Hepatocyte (in vitro differentiated cells): ENCODE measurements at places on chromosomes 12 and 14.

- DNase-seq = no peak
These were observed 450.6 kb downstream of the ZFP36L1 start for GRCh38 chr14:68342216-68342763.

GRCh38 chr14:29930283-29930682 lies 2.6 kb upstream of the PRKD1 start:
- DNase-seq = no peak

GRCh38 chr12:48894271-48894670 lies 28.6 kb upstream of the RND1 start:
- DNase-seq = no peak

DNA sequence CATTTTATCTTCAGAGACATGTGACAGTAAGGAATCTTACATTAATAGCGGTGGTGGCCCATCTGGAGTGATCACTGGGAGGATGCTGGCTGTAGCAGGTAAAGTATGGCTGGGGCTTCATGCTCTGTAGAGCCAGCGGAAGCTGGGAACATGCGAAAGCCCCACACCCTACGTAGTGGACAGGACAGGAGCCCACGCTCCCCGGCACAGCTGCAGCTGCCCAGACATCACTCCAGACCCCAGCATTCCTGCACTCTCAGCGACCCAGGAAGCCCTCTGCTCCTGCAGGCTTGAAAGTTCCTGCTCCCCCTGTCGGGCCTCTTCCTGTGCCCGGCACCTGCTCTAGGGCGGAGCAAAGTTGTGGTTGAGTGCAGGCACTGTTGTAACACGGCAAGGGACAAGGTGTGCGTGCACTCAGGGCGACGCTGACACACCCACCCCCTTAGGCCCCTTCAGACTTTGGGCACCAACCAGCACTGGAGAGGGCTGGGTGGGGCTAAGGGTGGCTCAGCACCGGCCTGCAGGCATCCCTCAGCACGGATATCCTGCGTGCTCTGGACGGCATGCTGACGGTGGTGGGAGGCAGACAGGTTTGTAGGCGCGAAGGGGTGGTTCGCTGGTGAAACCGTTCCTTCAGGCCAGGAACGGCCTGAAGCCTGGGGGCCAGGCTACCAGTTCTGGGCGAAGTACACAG lies 568.3 kb downstream of the FSCB start:
- no peak for DNase-seq

DNA sequence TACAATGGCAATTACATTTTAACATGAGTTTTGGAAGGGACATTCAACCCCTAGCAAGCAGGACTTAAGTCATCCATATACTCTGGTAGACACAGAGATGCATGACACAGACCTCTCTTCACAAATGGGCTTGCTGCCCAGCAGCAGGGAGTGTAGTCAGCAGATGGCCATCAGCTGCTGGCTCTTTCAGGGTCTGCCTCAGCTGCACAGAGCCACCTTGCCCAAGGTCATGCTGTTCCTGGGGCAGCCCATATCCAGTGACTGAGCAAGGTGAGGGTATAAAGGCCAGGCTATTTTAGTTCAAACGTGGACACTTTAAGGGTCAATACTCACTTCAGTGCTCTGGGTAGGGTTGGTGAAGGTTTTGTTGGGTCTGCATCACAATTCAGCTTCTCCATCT lies 58.3 kb upstream of the JDP2 start:
- no peak for DNase-seq

DNA sequence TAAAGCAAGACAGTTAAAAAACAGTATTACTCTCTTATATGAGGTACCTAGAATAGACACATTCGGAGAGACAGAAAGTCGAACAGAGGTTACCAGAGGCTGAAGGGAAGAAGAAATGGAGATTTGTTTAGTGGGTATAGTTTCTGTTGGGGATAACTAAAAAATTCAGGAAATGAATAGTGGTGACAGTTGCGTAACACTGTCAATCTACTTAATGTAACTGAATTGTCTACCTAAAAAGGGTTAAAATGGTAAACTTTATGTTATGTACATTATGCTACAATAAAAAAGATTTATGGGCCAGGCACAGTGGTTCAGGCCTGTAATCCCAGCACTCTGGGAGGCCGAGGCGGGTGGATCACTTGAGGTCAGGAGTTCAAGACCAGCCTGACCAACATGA lies 30.6 kb upstream of the SLC6A13 start:
- DNase-seq = no peak
